Kidney tubule cell (primary cell): ENCODE measurements at places on chromosomes 7 and 10.
A peak's percentile ranks its signal among the peaks of the same experiment; 100 is the strongest.

GRCh38 chr7:108210796-108211195, 80.6 kb upstream of the LAMB4 start:
- DNase-seq, result no peak

DNA sequence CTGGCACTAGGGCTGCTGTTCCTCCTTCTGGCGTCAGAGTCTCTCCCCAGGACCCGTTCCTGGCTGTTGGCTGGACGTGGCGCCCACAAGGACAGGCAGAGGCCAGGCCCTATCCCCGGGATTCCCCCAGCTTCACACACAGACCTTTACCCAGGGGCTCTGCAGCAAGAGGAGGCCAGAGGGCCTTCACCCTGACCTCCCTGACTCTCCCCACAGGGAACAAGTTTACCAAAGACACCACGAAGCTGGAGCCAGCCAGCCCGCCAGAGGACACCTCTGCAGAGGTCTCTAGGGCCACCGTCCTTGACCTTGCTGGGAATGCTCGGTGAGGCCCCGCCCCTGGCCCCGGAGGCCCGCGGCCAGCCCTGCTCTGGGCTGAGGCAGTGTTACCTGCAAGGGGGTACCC, 82.2 kb downstream of the GTF2IRD1 start:
- no peak for DNase-seq

GRCh38 chr7:85564861-85565260, 378.0 kb upstream of the SEMA3D start:
- DNase-seq, result no peak

DNA sequence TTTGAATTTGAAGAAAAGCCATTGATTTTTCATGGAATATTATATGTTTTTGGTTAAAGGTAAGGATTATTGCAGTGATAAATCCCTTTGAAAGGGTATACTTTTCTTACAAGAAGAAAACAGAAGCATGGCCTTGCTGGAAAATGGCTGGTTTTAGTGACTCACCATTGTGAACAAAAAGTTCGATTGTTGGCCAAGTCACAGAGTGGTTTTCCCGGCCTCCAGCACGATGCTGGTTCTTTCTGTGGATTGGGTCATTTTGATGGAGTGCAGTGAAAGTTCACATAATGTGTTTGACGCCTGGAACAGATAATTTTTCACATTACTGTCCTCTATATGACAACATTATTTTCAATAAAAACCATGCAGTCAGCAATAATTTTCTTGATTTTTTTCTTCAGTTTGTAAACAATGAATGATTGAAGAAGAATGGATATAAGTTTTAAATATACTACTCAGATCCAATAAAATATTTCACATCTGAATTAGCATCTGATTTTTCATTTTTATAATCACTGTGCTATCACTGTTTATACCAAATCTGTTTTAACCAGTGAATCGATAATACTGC, 60.9 kb downstream of the RBM20 start:
- no peak for DNase-seq

- no peak for DNase-seq
Observed at GRCh38 chr7:92557249-92557648, 28.7 kb downstream of the RBM48 start.

DNA sequence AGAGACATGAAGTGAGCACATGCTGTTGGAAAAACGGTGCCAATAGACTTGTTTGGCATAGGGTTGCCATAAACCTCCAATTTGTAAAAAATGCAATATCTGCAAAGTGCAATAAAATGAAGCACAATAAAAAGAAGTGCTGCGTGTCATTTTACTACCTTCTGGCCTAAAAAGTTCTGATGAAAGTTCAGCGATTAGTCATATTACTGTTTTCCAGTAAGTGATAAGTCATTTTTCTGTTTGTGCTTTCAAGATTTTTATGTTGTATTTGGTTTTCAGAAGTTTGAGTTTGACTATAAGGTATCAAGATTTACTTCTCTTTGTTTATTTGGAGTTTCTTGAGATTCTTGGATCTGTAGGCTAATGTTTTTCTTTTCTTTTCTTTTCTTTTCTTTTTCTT, 16.8 kb downstream of the AOAH start:
- DNase-seq, result no peak

- no peak for DNase-seq
Observed at GRCh38 chr7:46522354-46522906, 601.4 kb upstream of the IGFBP3 start.

GRCh38 chr10:67533376-67533775, 162.6 kb downstream of the CTNNA3 start:
- DNase-seq, result no peak

DNA sequence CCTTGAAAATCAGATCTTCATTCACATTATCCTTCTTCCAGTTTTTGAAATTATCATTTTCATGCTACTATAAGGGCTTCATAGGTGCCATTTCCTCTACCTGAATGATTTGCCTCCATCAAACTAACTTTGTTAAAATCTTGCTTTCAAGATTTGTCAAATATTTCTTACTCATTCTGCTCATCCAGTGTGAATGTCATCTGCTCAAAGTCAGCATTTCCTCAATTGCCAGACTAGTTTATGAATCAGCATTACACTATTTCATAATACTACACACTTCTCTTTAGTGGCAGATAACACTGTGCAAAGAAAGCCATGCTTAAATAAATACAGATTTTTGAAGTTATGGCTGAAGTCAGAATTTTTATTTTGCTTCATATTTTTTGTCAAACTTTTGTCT, 21.3 kb upstream of the LIPF start:
- peak; percentile 39 for DNase-seq

DNA sequence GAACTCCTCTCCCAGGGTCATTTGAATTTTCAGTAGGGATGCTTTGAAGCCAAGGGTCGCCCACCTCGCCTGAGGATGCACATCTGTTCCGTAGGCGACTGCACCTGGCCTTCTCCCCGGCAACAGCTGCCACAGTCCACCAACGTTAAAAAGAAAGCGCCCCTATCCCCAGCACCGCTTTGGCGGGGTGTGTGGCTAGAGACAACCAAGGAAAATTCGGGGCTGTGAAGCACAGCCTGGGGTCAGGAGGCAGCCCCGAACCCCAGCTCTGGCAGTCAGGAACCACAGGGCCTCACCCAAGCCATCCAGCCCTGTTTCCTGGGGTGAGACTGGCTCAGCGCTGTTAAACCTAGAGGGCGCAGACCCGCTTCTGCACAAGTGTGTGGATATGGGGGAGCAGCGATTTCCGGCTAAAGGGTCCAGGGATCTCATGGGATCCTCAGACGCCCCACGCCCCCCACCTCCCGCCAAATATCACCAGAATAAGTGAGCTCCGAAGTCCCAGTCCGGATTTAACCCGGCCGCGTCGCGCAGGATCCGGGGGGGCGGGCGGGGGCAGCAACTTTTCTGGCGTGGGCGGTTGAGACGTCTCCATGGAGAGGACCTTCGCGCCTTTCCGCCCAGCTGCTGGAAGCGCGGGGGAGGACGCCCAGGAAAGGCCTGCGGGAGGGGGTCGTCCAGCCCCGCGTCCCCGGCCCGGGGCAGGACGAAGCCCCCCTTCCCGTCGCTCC, 822 bp downstream of the ZC3HAV1L start:
- DNase-seq, result peak; percentile 46

- no peak for DNase-seq
Observed at GRCh38 chr10:6578795-6579182, 1.3 kb downstream of the PRKCQ start.

- peak; percentile 52 for DNase-seq
Observed at GRCh38 chr7:13724977-13725566, 264.4 kb downstream of the ETV1 start.

- no peak for DNase-seq
Observed at GRCh38 chr7:6338551-6339274, 66.3 kb upstream of the CYTH3 start.

DNA sequence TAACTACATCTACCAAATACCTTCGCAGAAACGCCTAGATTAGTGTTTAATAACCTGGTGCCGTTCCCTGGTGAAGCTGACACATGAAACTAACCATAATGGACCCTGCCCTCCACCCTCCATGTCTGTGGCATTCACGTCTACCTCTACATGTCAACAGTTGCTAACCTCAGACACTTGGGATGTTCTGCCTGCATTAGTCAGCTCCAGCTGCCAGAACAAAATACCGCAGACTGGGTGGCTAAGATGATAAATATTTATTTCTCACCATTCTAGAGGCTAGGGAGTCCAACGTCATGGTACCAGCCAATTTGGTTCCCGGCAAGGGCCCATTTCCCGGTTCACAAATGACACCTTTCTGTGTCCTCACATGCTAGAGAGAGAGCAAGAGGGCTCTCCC, 118.5 kb upstream of the CHST15 start:
- no peak for DNase-seq

DNA sequence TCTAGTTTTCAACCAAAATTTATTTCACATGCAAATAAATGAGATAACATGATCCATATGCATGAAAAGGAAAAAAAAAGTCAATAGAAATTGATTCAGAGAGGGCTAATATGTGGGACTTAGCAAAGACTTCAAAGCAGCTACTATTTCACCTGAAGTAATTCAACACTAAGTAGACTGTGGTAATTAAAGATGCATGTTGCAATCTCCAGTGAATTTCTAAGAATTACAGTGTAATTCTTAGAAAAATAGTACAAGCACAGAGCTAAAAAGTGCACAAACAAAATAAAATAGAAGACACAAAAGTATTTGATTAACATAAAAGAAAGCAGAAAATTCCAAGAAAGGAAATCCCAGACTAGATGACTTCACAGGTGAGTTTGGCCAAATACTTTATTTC, 25.7 kb downstream of the GPR22 start:
- no peak for DNase-seq

DNA sequence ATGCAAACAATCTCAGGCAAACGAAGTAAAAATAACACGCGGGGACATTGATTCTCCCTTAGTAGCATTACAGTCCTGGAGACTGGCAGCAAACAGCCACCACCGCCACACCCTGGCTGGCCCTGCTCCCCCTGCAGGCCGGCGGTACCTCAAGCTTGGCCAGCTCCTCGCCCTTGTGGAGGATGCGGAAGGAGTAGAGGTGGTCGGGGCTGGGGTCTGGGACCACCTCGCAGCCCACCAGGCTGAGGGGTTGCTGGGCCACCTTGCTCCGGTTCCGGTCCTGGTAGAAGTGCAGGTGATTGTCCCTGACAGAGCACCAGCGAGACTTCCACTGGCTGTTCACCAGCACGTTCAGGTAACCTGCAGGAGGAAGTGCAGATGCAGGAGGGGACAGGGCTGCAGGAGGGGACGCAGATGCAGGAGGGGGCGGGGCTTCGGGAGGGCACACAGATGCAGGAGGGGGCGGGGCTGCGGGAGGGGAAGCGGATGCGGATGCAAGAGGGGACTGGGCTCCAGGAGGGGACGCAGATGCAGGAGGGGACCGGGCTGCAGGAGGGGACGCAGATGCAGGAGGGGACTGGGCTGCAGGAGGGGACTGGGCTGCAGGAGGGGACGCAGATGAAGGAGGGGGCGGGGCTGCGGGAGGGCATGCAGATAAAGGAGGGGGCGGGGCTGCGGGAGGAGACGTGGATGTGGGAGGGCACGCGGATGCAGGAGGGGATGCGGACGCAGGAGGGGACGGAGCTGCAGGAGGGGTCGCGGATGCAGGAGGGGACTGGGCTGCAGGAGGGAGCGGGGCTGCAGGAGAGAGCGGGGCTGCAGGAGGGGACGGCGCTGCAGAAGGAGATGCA, 65.7 kb downstream of the VWA2 start:
- no peak for DNase-seq

DNA sequence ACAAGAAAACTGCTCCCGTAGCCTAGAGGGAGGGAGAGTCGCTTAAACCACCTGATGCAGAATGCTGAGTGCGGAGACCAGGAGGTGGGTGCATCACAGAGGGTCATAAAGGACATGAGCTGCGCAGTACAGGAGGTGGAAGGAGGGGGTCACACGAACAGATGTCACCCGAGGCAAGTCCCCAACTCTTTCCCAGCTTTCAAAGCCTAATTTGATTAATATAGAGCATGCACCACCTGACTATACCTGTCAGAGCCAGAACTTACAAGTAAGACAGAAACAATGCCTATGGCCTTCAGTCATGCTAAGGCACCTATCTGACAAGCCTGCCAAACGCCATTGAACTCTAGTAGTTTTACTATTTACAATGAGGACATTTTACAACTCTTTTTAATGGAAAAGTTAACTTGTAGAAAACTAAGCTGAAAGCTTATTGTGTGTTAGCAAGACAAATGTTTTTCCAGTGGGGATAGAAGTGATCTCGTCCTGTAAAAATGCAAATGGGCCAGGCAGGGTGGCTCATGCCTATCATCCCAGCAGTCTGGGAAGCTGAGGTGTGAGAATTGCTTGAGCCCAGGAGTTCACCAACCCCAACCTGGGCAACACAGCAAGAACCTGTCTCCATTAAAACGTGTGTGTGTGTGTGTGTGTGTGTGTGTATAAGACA, 1.1 kb upstream of the VOPP1 start:
- DNase-seq, result peak; percentile 64

- peak; percentile 62 for DNase-seq
Observed at GRCh38 chr7:134044682-134045081, 82.5 kb upstream of the LRGUK start.

DNA sequence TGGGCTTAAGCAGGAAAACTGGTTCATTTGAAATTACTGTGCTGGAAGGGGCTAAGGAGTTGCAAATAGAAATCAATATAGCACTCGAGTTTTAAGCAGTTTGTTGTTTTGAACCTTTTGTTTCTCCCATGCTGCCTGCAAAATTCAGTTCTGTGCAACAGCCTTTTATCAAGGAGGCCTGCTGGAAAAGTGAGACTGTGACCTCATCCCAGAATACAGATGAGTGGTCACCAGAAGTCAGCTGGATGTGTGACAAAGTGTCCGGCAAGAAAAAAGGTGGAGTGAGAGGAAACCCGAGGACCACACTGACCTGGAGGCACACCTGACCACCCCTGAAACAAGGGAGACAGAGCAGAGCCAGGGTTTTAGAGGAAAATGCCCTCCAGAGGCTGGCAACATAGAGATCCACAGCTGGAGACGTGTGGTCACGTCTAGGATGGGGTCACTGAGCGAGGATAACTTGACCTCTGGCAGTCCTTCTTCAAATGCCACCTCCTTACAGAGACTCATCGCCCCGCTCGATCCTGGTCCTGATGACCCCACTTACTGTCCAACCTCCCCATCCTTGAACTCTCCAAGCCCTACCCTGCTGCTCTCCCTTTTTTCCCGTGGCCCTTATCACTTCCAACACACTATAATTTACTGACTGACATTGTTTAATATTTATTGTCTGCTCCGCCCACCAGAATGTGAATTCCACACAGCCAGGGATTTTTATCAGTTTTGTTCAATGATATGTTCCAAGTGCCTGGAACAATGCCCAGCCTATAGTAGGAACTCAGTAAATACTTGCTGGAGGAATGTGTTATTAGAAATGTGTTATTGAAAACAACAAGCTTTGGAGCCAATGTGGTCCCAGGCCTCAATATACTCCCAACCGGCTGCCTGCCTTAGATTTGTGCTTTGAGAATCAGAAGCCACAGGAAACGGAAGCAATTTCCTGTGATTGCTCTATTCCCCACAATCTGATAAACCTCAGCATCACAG, 243.8 kb downstream of the GLI3 start:
- no peak for DNase-seq

- no peak for DNase-seq
Observed at GRCh38 chr7:37349979-37350590, 98.6 kb downstream of the ELMO1 start.

DNA sequence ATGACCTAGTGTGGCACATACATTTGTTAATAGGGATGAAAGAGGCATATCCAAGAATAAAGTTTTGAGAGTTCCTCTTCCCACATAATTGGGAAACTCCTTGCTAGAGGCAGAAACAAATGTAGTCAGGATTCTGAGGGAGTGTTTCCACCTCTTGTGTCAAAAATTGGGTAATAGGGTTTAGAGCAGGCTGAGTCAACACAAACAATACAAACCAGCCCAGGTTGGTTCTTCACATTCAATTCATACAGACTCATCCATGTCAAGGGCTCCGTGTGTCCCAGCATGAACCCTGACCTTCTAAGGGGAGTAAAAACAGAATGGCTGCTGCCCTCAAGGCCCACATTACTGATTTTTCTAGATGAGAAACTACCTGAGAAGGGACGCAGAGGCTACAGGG, 75.3 kb downstream of the GLI3 start:
- DNase-seq, result no peak
